ENCODE measurements at places on chromosomes 11 and 22.
A peak's percentile ranks its signal among the peaks of the same experiment; 100 is the strongest.

- DNase-seq: no peak
Observed at GRCh38 chr11:68962527-68963250, 18.1 kb downstream of the MRGPRD start.

GRCh38 chr11:95584589-95584988 lies 205.0 kb downstream of the FAM76B start:
- no peak for DNase-seq

- DNase-seq: peak; percentile 26
Observed at GRCh38 chr11:111528557-111528956, 12.0 kb upstream of the LAYN start.

GRCh38 chr11:2930704-2931419 lies 1.6 kb upstream of the PHLDA2 start:
- no peak for DNase-seq

DNA sequence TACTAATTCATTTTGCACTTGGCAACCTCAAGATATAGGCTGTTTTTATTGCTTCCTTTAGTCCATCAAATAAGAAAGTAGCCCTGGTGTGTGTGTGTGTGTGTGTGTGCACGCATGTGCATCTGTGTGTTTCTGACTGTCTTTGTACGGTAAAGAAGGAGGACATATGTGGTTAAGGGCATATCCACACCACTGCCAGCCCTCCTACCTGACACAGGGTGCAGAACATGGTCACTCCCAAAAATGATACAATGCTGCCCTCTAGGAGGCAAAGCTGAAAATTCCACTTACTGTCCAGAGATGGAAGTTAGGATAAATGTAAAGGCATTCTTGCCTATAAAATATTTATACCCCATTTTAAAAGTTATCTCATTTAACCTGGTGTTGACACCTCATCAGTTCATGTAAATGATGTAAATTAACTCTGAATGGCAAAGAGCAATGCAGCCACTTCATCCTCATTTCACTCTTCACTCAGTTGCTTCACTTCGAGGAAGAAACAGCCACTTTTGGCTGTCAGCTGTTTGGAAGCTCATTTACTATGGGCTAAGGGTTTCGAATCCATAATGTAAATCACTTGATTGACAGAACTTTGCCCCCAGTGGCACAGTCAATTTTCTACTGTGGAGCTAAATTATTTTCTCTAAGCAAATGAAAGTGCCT lies 83.1 kb upstream of the MTNR1B start:
- peak; percentile 71 for DNase-seq

GRCh38 chr11:976431-977160 lies 50.9 kb downstream of the AP2A2 start:
- DNase-seq: no peak

- DNase-seq: no peak
Observed at GRCh38 chr22:39446239-39446721, 10.5 kb upstream of the MGAT3 start.

- DNase-seq: no peak
Observed at GRCh38 chr11:113113801-113114704, 152.8 kb downstream of the NCAM1 start.
